ENCODE measurements at places on chromosomes 5 and 9. TPM values are rescaled to one million over a fixed set of nuclear protein-coding genes. Genes with fewer than 3 reads are reported as not detected.

The TLX3 gene
- polyA plus RNA-seq, result not detected

GRCh38 chr5:179804555-179804947 lies 2.1 kb downstream of the MGAT4B start:
- DNase-seq, result no peak

DNA sequence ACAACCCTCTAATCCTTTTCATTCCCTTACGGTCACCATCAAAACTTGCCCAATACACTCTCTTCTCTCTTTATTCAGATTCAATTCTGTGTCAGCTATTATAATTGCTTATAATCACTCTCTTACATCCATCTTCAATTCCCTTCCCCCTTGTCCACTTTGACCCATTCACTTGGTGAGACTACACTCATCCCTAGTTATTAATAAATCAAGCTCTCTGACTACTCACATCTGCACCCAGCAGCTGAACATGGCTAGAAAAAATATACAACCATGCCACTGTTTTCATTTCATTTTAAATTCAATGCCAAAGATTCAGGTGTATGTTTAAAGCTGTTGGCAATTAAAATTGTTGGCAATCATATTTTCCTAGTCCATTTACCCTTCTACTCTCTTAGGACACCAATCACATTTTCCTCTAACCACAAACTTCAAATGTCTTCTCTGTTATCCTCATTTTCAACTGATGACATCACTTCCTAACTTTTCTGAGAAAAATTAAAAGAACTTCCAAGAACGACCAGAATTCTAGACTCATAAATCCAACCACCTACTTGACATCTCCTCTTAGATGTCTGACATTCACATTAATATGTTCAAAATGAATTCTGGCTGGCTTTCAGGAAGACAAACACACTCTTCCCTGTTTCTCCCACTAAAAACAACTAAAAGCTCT lies 5.5 kb downstream of the C5orf15 start:
- no peak for DNase-seq

DNA sequence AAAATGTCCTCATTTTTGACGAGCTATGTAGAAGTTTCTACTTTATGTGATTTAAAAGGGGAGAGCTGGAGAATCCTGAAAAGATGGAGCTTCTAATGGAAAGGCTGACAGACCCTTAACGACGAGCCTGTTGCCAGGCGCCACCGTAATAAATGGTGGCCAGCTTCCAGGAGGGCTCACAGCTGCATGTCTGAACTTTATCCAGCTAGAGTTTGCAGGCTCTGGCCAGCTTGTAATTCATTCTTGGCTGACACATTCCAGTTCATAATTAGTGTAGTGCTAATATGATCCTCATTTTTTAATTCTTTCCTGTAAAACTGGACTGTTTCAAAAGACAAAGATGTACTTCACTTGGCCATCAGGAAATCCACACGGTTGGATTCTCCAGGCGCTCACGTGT lies 246.7 kb downstream of the GAS1 start:
- no peak for DNase-seq

Measured in AG04450 (cell line).